ENCODE measurements at places on chromosomes 11 and 22. TPM values are rescaled to one million over a fixed set of nuclear protein-coding genes. Genes with fewer than 3 reads are reported as not detected.

FGF4 gene
- not detected for total RNA-seq

CNGA4 gene
- not detected for total RNA-seq

SLC43A1 gene
- total RNA-seq = 15.3 TPM

OR52E8 gene
- not detected for total RNA-seq
